CD4-positive, alpha-beta memory T cell (primary cell): ENCODE measurements at places on chromosomes 4 and X. TPM values are rescaled to one million over a fixed set of nuclear protein-coding genes. Genes with fewer than 3 reads are reported as not detected.
A peak's percentile ranks its signal among the peaks of the same experiment; 100 is the strongest.

GRCh38 chr4:36000941-36001557 lies 243.3 kb downstream of the ARAP2 start:
- no peaks in the 10 kb centered on the region for H3K36me3 ChIP-seq
- H3K4me1 ChIP-seq, result no peaks in the 10 kb centered on the region
- H3K27ac ChIP-seq, result no peak overlapping the region
- H3K27me3 ChIP-seq, result no peaks in the 10 kb centered on the region
- DNase-seq, result no peak
- no peak overlapping the region for H3K4me3 ChIP-seq

- H3K36me3 ChIP-seq, result no peaks in the 10 kb centered on the region
- H3K4me1 ChIP-seq, result peaks cover 9% of the 10 kb centered on the region
- no peaks in the 10 kb centered on the region for H3K27me3 ChIP-seq
- no peak overlapping the region for H3K4me3 ChIP-seq
These were observed 25.1 kb downstream of the OCRL start for GRCh38 chrX:129565046-129565650.

GRCh38 chrX:31609130-31609529 lies 537.3 kb upstream of the FTHL17 start:
- no peak overlapping the region for H3K4me3 ChIP-seq
- no peak for DNase-seq
- H3K36me3 ChIP-seq, result no peaks in the 10 kb centered on the region
- H3K4me1 ChIP-seq, result no peaks in the 10 kb centered on the region
- no peak overlapping the region for H3K27ac ChIP-seq
- H3K27me3 ChIP-seq, result no peaks in the 10 kb centered on the region

- no peak for DNase-seq
- no peaks in the 10 kb centered on the region for H3K27me3 ChIP-seq
- H3K4me1 ChIP-seq, result no peaks in the 10 kb centered on the region
- H3K27ac ChIP-seq, result no peak overlapping the region
These were observed 191.8 kb downstream of the PDGFC start for GRCh38 chr4:156779774-156780173.

DNA sequence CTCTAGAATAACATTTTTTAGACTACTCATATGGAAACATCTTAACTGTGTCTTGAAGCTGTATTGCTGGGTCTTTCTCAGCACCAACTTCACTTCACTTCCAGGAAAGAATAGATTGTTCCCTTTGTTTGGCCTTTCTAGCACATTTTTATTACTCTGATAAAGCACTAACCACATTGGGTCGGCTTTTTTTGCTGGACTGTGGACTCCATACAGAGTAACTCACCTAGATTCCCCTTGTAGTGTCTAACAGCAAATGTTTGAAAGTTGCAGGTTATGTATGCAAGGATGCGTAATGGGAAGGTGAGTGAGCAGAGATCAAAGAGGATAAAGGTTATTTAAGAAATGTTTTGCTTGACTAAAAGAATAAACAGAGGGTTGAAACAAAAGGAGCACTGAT lies 101.2 kb downstream of the MMRN1 start:
- H3K36me3 ChIP-seq, result no peaks in the 10 kb centered on the region
- no peaks in the 10 kb centered on the region for H3K4me1 ChIP-seq
- H3K27me3 ChIP-seq, result no peaks in the 10 kb centered on the region
- H3K27ac ChIP-seq, result no peak overlapping the region
- DNase-seq, result no peak

DNA sequence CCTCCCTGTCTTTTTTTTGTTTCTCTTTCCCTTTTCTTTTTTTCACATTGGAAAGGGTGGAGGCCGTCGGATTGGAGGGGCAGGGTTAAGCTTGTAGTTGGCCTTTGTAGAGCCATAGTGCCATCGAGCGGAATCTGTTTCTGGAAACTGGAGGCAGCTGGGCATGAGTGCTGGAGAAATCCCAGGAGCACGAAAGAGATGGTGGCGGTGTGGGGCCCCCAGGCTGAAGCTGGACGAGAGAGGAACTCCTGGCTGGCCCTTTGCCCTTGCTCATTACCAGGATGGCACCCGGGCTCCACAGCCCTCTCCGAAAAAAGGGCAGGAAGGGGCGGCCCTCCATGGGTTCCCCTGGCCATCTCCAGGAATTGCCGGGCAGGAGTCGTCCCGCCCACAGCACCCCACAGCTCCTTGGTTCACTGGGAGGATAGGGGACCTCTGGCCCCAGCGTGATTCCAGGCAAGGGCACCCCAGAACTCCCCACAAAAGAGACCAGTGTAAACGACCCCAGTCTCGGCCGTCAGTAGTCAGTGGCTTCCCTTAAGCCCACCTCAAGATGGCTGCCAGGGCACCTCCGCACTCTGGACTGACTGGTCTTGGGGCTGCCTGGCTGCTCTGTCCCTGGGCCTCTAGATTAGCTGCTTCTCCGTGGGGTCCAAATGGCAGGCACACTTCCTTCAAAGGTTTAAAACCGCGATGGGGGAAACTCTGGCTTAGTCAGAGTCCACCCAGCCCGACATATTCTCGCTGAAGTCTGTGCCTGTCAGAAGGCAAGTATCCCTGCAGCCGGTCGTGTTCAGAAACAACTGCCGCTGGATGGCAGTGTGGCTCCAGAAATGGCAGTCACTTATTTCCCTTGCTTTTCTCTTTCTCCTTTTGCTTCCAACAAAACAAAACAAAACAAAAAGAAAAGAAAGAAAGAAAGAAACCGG lies 74.1 kb downstream of the NBDY start:
- peak; percentile 78 for DNase-seq
- H3K4me3 ChIP-seq, result no peak overlapping the region
- peaks cover 43% of the 10 kb centered on the region for H3K4me1 ChIP-seq

GRCh38 chr4:177092807-177093206 lies 216.9 kb upstream of the NEIL3 start:
- no peaks in the 10 kb centered on the region for H3K4me1 ChIP-seq
- no peak overlapping the region for H3K27ac ChIP-seq
- H3K36me3 ChIP-seq, result no peaks in the 10 kb centered on the region
- no peaks in the 10 kb centered on the region for H3K27me3 ChIP-seq
- H3K4me3 ChIP-seq, result no peak overlapping the region

GRCh38 chr4:178196751-178197374 lies 754.6 kb upstream of the AGA start:
- H3K4me3 ChIP-seq, result no peak overlapping the region
- no peaks in the 10 kb centered on the region for H3K36me3 ChIP-seq
- no peaks in the 10 kb centered on the region for H3K4me1 ChIP-seq

GRCh38 chr4:158895797-158896576 lies 127.2 kb downstream of the FNIP2 start:
- H3K27me3 ChIP-seq, result no peaks in the 10 kb centered on the region
- H3K4me1 ChIP-seq, result no peaks in the 10 kb centered on the region
- H3K4me3 ChIP-seq, result no peak overlapping the region

- H3K27ac ChIP-seq, result no peak overlapping the region
- DNase-seq, result no peak
- H3K27me3 ChIP-seq, result no peaks in the 10 kb centered on the region
These were observed 1015.1 kb downstream of the RPA4 start for GRCh38 chrX:97898798-97899197.

GRCh38 chr4:61750810-61751209 lies 550.7 kb downstream of the ADGRL3 start:
- no peaks in the 10 kb centered on the region for H3K27me3 ChIP-seq
- H3K4me1 ChIP-seq, result no peaks in the 10 kb centered on the region
- no peaks in the 10 kb centered on the region for H3K36me3 ChIP-seq
- DNase-seq, result no peak
- H3K4me3 ChIP-seq, result no peak overlapping the region

DNA sequence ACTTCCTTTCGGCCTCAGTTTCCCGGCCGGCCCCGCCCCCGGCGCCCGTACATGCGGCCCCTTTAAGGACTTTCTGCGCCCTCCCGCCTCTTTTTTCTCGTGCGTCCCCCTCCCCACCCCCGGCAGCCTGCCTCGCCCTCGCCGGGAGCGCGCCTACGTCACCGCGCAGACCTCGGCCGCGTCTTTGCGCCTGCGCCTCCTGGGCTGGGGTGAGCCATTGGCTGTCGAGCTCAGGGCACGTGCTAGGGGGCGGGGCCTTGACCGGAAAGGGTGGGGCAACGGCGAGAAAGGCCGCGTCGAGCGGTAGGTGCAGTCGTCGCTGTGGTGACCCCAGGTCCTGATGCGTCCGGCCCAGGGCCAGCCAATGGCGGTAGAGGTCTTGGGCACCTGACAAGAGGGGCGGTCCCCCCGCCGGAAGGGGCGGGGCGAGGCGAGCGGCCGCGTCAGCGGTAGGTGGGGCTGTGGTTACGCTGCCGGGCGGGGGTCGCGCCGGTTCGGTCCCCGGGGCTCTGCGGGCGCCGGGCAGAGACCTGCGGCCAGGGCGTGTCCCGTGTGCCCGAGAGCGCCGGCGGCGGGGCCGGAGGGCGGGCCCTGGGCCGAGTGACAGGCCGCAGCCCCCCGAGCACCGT lies at the start of gene UVSSA:
Gene UVSSA (plus strand): TSS at position 428 of the 629 bp plus-strand sequence. CDS start 884 bp downstream, outside the sequence.
- H3K27ac ChIP-seq, result peak within 1 kb of the TSS; percentile 83
- peaks cover 34% of the 10 kb centered on the region for H3K4me1 ChIP-seq
- H3K36me3 ChIP-seq, result no peaks in the 10 kb centered on the region
- peak within 1 kb of the TSS; percentile 36 for H3K4me3 ChIP-seq
- no peaks in the 10 kb centered on the region for H3K27me3 ChIP-seq

DNA sequence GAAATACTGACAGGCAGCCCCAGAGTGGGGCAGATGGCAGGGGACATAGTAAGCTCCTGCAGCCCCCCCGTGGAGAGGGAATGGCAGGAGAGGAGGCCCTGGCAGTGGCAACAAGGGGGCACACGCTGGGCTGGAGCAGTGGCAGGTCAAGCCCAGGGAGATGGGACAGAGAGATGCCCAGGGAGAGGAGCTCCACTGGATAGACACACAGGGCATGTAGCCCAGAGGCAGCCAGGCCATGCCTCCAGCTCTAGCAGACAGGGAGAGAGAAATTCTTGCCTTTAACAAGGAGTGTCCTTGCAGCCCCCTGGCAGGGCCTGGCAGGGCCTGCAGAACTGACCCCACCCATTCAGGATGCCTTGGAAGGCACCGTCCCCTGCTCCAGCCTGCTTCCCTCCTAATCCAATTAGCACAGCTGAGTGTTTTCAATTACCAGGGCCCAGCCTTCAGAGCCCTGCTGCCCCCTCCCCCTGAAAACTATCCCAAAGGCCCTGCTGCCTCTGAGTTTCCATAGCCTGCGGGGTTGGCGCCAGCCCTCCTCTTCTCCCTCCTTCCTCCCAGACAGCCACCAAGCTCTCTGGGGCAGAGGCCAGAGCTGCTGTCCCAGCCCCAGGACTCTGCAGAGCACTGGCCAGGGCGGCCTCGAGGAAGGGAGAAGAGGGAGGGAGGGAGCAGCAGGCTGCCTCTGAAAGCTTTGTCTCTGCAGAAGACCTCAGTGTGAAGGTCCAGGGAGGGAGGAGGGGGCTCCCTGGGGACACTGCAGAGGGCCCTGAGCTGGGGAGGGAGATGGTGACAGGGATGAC lies 12.5 kb downstream of the L1CAM start:
- H3K27me3 ChIP-seq, result no peaks in the 10 kb centered on the region
- no peak overlapping the region for H3K4me3 ChIP-seq
- DNase-seq, result no peak
- no peaks in the 10 kb centered on the region for H3K4me1 ChIP-seq

DNA sequence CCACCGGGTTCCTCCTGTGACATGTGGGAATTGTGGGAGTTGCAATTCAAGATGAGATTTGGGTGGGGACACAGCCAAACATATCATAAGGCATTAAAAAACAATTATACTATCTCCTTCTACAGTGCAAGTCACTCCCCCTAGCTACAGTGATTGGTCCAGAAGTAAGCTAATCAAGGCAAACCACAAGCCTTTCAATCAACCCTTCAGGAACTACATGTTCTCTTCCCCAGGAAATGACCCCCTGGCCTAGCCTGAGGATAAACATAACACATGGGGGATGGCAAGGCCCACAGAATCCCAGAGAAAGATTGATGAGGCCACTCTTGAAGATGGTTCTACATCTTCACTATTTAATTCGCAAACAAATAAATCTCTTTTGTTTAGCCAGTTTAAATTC lies 25.2 kb upstream of the FAM241A start:
- no peaks in the 10 kb centered on the region for H3K36me3 ChIP-seq
- peaks cover 5% of the 10 kb centered on the region for H3K4me1 ChIP-seq
- H3K27me3 ChIP-seq, result no peaks in the 10 kb centered on the region
- H3K4me3 ChIP-seq, result no peak overlapping the region

GRCh38 chr4:127417885-127418535 lies 214.7 kb upstream of the INTU start:
- H3K27me3 ChIP-seq, result no peaks in the 10 kb centered on the region
- no peaks in the 10 kb centered on the region for H3K36me3 ChIP-seq
- H3K4me1 ChIP-seq, result no peaks in the 10 kb centered on the region
- no peak for DNase-seq

GRCh38 chrX:123990602-123991001 lies 29.1 kb downstream of the STAG2 start:
- H3K27ac ChIP-seq, result peak overlapping the region; percentile 9
- no peak overlapping the region for H3K4me3 ChIP-seq
- no peaks in the 10 kb centered on the region for H3K36me3 ChIP-seq
- peaks cover 41% of the 10 kb centered on the region for H3K4me1 ChIP-seq
- DNase-seq, result no peak
- H3K27me3 ChIP-seq, result no peaks in the 10 kb centered on the region

PAGE3 gene
- total RNA-seq, result not detected

KIF4A gene
- total RNA-seq, result 0.08 TPM

RFC1 gene
- total RNA-seq, result 70.6 TPM

PDCL2 gene
- total RNA-seq, result not detected

SSX3 gene
- not detected for total RNA-seq

FGFBP1 gene
- not detected for total RNA-seq

SSX4 gene
- not detected for total RNA-seq

LAGE3 gene
- 18.5 TPM for total RNA-seq
